ENCODE measurements at places on chromosomes 4 and X.
A peak's percentile ranks its signal among the peaks of the same experiment; 100 is the strongest.

DNA sequence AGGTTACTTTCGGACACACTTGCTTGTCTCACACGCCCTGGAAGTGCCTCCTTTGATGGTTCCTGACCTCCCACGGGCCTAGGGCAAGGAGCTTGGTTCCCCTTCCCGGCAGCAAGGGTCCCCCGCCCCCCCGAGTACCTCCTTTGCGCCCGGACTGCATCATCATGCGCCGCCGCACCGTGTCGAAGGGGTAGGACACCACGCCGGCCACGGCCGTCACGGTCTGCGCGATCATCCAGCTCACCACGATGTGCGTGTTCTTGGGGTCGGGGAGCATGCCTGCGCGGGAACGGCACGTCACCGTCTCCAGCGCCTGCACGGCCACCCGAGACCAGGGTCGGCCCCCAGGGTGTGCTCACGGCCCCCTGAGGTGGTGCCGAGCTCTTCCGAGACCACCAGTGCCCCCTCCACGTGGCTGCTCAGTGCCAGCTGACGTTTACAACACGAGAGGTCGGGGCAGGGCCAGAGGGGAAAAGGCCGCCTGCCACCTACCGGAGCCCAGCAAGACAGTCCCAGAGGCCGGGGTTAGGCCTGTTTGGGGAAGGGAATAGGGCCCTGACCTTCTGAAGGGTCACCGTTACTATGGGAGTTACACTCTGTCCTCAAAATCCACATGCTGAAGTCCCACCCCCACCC is 4.7 kb downstream of the SLC25A6 start:
- no peak for DNase-seq

- peak; percentile 24 for DNase-seq
These were observed 34.0 kb upstream of the GYPA start for GRCh38 chr4:144174401-144175067.

- DNase-seq: no peak
These were observed 67.4 kb downstream of the METTL14 start for GRCh38 chr4:118752551-118752950.

- no peak for DNase-seq
These were observed 176.9 kb upstream of the SCML1 start for GRCh38 chrX:17560385-17560784.

DNA sequence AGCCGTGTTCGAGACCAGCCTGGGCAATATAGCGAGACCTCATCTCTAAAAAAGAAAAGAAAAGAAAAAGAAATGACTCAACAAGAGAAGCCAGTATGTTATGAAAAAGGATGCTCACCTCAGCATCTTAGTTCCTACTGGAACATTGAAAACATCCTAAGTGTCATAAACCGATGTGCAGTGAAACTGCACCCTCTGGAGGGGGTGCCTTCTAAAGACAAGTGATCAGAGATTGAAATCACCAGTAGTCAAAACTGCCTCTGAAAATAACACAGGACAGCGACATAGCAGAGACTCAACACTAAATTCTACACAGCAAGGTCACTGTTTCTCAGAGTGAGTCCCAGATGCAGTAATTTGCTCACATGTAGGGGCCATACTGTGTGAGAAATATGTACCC is 28.0 kb upstream of the ATP6AP2 start:
- no peak for DNase-seq

DNA sequence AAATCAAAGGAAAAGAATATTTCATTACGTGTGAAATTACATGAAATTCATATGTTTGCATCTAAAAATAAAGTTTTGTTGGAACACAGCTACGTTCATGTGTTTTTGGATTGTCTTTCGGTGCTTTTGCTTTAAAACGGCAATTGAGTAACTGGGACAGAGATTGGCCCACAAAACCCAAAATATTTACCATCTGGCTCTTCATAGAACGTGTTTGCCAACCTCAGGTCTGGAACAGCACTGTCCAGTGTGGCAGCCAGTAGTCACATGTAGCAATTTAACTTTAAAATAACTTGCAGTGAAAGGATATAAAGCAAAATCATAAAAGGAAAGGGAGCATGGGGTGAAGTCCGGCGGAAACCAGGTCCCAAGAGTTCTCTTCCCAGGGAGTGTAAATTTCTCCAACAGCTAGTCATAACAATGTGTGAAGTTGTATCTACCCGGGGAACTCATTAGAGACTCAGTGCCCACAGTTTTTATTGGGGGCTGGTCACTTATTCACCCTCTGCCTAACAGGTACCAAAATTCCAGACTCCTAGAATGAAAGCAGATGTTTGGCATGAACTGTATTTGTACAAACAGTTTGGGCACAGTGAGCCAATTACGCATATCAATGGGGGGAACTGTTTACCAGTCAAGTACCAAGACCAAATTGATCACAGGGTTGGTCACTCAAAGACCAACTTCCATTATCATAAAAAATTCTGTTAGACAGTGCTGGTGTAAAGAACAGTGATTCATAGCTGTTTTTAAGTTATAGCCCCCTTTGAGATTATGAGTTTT is 10.3 kb downstream of the OCIAD1 start:
- DNase-seq: no peak

DNA sequence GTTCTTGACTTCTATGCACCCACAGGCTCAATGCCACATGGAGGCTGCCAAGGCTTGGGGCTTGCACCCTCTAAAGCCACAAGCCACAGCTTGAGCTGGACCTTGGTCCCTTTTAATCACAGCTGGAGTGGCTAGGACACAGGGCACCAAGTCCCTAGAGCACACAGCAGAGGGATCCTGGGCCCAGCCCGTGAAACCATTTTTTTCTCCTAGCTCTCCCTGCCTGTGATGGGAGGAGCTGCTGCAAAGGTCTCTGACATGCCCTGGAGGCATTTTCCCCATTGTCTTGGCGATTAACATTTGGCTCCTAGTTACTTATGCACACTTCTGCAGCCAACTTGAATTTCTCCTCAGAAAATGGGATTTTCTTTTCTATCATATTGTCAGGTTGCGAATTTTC is 410.9 kb downstream of the GRID2 start:
- no peak for DNase-seq

DNA sequence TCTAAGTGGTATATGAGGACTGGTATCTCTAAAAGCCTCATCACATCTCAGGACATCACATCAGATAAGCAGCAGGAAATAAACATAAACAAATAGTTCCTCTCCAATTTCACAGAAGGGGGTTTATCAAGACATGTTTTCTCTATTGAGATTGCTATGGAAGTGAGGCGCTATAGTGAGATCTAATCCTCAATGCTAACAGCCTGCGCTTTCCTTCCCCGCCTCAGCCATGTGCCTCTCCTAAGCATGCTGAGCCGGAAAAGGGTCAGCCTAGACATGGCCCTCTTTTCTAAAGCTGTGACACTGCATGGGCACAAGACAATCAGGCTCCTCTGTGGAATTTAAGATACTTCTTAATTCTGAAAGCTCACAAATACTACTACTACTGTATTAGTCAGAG is 286.1 kb downstream of the INPP4B start:
- DNase-seq: no peak

GRCh38 chr4:38610521-38610920 is 53.5 kb upstream of the KLF3 start:
- DNase-seq: no peak
